ENCODE measurements at places on chromosomes 3 and 15. TPM values are rescaled to one million over a fixed set of nuclear protein-coding genes. Genes with fewer than 3 reads are reported as not detected.
A peak's percentile ranks its signal among the peaks of the same experiment; 100 is the strongest.

DGKG gene
- total RNA-seq: 0.42 TPM

ROPN1 gene
- total RNA-seq: not detected

NFKBIZ gene
- total RNA-seq: 31.8 TPM

MAP1A gene
- total RNA-seq: 0.34 TPM

- DNase-seq: peak; percentile 91
Observed at GRCh38 chr3:48662753-48663488, at the start of gene CELSR3. TSS of gene CELSR3 (minus strand) at chr3:48662886. CDS start at chr3:48662634, 252 bp downstream.

GRCh38 chr3:194481103-194481502 is 5.7 kb downstream of the ATP13A3 start:
- no peak for DNase-seq

- no peak for DNase-seq
Observed at GRCh38 chr3:55402886-55403609, 84.1 kb downstream of the WNT5A start.

DNA sequence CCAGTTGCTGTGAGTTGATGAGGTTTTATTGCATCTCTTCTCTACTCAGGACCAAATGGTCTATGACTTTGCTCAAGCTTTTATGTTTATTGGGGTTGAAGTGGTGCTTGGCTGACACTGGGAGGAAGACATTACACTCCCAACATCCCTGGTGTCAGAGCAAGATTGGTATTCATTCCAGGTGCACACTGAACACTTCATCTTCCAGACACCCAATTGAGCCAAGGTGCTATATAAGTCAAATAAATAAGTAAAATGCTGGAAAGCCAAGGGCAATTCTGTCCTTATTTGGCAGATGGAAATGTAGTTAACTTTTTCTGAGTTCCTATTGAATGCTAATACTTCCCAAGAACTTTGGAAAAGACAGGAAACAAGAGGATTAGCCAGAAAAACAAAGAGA is 53.2 kb upstream of the CDV3 start:
- DNase-seq: no peak

DNA sequence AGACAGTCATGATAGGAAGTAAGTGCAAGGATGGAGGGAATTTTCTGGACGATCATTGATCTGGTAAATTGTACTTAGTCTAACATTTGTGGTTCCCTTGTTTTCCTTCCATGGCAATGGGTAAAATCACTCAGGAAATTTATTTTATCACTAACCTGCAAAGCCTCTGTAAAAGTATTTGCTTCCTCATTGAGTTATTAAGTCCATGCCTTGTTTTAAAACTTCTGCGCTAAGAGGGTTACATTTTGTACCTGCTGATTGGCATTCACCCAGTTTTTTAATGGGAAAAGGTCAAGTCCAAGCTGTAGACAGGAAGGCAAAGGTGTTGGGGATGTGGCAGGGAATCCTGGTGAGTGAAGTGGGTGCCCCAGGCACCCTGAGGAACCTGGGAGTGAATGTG is 146.2 kb upstream of the NR2F2 start:
- DNase-seq: no peak

DNA sequence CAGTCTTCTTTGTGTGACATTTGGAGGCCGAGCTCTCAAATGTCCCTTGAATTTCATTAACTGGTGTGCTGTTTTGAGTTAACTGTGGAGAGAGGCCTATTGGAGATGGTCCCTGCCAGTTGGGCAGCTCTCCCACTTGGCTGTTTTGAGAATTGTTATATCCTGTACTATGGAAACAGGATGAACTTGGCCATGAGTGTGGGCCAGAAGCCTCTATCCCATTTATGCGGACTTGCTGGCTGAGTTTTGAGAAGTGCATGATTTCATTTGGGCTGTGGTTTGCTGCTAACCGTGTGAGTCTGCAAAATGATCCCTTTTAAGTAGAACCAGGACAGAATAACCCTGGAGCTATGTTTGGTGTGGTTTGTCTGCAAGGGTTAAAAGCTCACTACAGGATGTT is 366.0 kb downstream of the PTPRG start:
- DNase-seq: peak; percentile 18

DNA sequence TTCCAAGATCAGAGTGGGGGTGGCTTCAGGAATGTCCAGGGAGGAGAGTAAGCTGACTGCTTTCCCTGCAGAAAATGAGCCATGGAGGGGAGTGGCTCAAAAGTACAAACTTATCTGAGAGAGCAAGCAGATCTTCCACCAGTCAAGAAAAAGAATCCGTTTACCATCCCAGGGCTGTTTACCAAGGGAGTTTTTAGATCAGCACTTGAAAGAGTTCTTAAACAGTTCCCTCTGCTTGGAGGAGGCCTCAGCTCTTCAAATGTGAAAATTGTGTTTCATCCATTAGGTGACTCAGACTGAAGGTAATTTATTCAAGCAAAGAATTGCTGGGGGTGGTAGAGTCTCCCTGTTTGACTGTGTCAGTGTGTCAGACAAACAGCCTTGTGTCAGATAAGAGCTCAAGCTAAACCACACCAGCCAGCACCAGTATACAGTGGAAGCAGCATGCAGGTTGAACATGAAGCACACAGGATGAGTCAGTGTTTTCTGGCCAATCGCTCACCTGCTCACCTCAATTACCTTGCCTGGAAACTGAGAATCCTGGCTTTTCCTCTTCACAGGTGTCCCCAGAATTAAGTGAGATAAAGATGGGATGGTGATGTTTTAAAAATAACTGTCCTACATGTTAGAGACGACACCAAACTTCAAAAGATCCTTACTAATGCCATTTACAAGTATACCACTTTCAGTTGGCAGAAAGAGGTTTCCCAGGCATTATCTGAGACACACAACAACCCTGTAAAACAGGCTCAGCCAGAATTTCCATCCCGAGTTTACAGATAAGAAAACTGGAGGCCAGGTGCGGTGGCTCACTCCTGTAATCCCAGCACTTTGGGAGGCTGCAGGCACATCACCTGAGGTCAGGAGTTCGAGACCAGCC is 21.7 kb downstream of the SH3BP5 start:
- peak; percentile 40 for DNase-seq

DNA sequence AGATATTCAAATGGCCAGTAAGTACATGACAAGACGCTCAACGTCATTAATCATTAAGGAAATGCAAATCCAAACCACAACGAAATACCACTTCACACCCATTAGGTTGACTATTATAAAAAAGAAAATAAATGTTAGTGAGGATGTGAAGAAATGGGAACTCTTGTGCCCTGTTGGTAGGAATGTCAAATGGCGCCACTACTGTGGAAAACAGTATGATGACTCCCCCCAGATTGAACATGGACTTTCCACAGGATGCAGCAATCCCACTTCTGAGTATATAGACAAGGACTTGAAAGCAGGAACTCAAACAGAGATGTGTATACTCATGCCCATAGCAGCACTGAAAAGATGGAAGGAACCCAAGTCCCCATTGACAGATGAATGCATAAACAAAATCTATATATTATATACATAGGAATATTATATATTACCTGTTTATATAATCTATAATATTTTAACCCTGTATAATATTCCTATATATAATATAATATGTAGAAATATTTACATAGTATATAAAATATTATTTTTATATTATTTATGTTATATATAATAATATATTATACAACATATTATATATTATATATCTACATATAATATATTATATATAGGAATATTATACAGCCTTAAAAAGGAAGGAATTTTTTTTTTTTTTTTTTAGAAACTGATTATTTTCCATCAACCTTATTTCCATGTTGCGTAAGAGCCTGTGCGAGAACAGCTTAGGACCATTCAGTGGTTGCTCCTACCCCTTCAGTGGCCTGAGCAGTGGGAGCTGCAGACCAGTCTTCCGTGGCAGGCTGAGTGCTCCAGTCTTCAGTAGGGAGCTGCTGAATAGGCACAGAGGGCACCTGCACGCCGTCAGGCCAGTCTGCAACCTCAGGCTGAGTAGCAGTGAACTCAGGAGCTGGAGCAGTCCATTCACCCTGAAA is 17.6 kb upstream of the PIGZ start:
- DNase-seq: no peak

GRCh38 chr3:190258634-190259033 is 63.6 kb downstream of the CLDN1 start:
- DNase-seq: no peak

- DNase-seq: peak; percentile 91
Observed at GRCh38 chr3:39757307-39757706, 52.1 kb upstream of the MYRIP start.
